Mucosa of gallbladder (tissue), 1 donor: ENCODE measurements at places on chromosomes 5 and 9. TPM values are rescaled to one million over a fixed set of nuclear protein-coding genes. Genes with fewer than 3 reads are reported as not detected.

Gene ANXA2R
- 2.8 TPM for total RNA-seq

DNA sequence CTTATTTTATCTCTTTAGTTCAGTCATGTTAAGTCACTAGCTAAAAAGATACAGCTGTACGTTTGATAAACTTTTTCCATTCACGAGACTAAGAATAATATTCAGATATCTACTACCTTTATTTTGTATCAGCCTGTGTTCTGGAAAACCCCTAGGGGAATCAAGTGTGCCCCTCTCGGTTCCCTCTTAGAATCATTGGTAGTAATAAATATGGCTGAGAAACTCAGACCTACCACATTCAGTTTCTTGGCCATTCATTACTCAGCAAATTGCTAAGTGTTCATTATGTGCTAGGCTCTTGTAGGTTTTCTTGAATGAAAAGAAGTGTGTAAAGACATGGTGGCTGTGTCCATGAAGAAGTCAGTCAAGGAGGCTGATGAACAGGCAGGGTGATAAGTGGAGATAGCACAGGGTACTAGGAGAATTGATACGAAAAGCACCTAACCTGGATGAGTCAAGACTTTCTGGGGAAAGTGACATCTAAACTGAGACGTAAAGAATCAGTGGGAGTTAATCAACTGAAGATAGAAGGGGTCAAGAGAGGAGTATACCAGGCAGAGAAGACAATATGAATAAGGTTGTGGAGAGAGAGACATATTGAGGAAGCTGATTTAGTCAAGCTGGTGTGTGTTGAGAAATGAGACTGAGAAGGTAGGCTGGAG, 86.2 kb downstream of the CSNK1G3 start:
- DNase-seq = no peak

Gene IL4
- not detected for total RNA-seq

Gene NMUR2
- total RNA-seq = 0.09 TPM

Gene HAPLN1
- 0.58 TPM for total RNA-seq

Gene NDOR1
- 29.5 TPM for total RNA-seq

Gene ISOC1
- 25.1 TPM for total RNA-seq
